ENCODE measurements at places on chromosomes 2 and 18.
A peak's percentile ranks its signal among the peaks of the same experiment; 100 is the strongest.

DNA sequence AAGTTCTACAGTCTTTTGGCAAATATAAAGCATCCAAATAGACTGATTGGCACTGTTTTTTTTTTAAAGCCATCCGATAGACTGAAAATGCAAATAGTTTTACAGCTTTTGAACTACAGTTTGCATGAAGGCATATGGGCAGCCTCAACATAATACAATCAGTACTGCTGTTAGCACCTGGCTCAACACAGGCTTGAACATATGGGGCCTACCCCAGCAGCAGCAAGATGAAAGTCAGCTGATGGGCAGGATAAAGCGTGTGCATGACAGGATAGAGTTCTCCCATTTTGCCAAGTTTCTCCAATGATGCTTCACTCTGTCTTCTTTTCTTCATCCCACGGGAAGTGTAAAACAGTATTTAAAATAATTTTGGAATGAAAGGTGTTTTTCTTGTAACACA is 1.3 kb upstream of the AKAIN1 start:
- DNase-seq = no peak

GRCh38 chr2:98445683-98446581 is 1.3 kb downstream of the INPP4A start:
- no peak for DNase-seq

- DNase-seq = no peak
Measured at GRCh38 chr2:202196727-202197126, 41.7 kb downstream of the SUMO1 start.

GRCh38 chr2:109065391-109065734 is 63.6 kb upstream of the SH3RF3 start:
- DNase-seq = no peak

DNA sequence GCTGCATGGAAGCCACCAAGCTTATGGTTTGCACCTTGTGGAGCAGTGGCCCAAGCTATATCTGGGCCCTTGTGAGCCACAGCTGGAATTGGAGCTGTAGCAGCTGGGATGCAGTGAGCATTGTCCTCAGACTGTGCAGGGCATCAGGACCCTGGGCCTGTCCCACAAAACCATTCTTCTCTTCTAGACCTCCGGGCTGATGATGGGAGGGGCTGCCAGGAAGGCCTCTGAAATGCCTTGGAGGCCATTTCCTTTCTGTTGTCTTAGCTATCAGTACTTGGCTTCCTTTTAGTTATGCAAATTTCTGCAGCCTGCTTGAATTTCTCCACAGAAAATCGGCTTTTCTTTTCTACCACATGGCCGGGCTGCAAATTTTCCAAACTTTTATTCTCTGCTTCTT is 46.4 kb upstream of the CSRNP3 start:
- DNase-seq = no peak

DNA sequence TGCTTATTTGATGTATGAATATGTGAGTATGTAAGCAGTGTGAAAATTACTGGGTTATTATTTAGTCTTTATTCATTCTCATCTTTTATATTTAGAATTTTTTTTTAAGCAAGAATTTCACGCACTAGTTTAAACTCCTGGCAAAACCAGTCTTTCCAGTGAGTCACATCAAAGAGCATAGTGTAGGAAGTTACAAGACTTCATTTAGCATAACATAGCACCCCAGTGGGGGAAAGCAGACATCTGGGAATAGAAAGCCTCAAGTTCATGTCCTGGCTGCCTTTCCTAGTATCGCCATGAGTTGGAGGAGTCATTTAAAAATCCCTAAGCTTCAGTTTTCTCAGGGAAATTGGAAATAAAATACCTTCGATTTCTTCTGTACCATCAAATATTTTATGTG is 408.3 kb downstream of the NUP35 start:
- DNase-seq = no peak

GRCh38 chr2:237806334-237806733 is 7.8 kb downstream of the RBM44 start:
- no peak for DNase-seq

GRCh38 chr2:15279201-15279876 is 281.8 kb downstream of the NBAS start:
- no peak for DNase-seq

- no peak for DNase-seq
Measured at GRCh38 chr2:237351796-237352195, 62.2 kb downstream of the COL6A3 start.

- DNase-seq = no peak
Measured at GRCh38 chr2:232310121-232310520, 68.4 kb upstream of the ALPP start.

GRCh38 chr2:62587592-62587991 is 81.6 kb upstream of the TMEM17 start:
- no peak for DNase-seq

DNA sequence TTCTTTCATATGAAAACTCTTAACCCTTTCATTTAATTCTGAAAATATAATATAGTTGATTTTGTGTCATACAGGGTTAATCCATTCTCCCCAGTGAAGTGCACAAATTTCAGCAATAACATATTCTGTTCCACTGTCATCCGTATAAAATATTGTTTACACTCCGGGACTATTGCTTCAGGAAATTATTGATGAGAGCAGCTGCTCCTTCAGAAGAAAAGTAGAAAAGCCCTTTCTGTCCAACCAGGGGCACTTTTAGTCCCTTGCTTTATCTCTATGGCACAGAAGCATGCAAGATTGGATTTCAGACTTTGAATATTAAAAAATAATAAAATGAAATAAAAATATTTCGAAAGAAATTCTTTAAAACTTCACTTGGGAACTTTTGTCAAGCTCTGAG is 535.7 kb upstream of the SLC39A10 start:
- DNase-seq = no peak

DNA sequence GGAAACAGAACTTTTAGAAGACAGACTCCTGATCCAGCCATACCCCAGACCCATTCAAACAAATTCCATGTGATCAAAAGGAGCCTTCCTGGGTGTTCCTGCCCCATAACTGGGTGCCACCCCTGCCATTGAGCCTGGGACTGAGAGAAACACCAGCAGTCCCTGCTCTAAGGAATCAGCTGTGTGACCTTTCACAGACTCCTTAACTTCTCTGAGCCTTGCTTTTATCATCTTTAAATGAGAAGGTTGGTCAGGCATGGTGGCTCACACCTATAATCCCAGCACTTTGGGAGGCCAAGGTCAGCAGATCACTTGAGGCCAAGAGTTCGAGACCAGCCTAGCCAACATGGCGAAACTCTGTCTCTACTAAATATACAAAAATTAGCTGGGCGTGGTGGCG is 20.6 kb downstream of the CIDEA start:
- DNase-seq = no peak

DNA sequence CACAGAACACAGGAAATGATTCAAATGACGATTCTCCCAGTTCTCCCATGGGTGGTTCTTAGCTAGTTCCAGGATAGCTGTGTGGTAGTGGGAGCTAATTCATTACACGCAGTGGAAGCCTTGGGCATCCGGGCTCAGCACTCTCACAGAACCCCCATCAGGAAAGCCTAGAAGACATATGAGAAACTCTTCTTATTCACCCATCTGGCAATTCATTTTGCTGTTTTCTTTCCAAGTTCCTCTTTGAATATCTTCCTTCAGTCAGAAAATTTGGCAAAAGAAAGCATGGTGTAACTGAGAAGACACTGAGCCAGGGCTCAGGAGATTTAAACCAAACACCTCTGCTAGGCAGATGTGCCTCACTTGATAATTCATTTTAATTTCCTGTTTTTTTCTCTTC is 85.2 kb upstream of the FN1 start:
- DNase-seq = no peak

DNA sequence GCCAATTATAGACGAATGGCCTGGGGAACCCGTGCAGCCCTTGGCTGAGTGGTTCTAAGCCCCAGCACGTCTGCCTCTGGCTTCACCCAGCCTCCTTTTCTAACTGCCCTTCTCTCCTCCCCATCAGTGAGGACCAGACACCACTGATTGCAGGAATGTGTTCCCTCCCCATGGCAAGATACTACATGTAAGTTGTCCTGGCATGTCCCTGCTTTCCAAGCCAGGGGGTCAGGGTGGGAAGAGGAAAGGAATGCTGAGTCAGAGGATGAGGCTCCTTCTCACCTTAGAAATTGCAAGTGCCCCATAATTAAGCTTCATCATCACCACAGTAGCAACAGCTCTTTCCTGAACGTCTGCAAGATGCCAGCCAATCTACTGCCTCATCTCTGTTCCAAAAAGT is 4.8 kb downstream of the IL1F10 start:
- DNase-seq = no peak

DNA sequence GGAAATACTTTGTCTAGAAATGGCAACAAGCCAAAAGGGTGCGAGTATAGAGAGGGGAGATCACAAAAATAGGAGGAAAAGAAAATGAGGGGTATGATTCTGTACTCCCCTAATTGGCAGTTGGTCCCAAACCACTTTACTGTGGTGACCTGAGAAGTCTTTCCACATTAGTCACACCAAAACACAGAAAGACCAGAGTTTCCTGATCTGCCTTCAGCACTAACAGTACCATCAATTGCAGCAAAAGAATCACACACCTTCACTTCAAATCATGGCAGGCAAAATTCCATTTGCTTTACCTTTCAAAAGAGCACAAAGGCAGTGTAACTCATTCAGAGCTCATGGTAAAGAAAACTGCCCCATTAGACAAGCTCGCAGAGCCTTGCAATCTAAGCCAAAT is 86.8 kb downstream of the ALK start:
- no peak for DNase-seq

GRCh38 chr2:141475801-141476200 is 655.0 kb downstream of the LRP1B start:
- no peak for DNase-seq

DNA sequence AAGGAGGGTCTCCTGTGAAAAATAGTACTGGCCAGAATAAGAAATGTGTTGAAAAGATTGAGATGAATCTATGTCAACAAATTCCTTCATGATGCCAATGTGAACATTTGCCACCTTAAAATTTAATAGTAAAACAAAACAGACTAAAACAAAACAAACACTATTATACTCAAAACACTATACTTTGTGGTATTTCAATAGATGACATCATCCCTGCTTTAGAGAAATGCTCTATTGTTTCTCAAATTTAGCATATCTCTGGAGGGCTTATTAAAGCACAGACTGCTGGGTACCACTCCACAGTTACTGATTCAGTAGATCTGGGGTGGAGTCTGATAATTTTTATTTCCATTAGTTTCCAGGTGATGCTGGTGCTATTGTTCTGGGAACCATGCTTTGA is 579.4 kb upstream of the FAM98A start:
- DNase-seq = no peak

- DNase-seq = peak; percentile 33
Measured at GRCh38 chr18:75809926-75810255, 382.4 kb upstream of the SMIM21 start.

DNA sequence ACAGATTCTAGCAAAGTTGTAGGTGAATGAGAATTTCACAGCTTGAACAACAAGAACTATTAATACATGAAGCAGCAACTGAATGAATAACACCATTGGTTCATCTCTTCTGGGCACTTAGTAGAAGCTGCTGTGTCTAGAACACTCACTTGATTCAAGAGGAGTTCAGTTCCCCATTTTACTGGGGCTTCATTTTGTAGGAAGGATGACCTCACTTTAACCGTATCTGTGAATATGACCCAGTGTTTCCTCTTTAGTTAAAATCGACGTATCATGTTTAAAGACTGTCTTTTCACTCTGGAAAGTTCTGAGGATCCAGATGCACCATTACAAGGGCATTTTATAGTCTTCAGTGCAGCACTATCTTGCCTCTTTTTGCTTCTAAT is 47.8 kb downstream of the LRRTM1 start:
- no peak for DNase-seq

- no peak for DNase-seq
Measured at GRCh38 chr2:145423809-145424208, 903.9 kb upstream of the ZEB2 start.

DNA sequence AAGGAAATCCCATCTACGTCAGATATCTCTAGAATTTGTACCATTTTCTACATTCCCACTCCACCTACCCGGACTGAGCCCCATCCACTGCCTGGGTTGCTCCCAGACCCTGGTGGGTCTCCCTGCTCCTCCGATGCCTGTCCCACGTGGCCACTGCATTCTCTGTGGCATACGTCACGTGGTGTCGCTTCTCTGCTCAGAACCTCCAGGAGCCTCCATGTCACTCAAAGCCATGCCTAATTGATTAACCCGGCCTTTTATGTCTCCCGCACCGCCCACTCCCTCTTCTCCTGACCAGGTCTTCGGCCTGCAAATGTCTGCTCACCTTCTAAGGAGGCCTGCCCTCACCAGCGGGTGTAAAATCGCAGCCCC is 176.6 kb downstream of the HDAC4 start:
- peak; percentile 11 for DNase-seq

DNA sequence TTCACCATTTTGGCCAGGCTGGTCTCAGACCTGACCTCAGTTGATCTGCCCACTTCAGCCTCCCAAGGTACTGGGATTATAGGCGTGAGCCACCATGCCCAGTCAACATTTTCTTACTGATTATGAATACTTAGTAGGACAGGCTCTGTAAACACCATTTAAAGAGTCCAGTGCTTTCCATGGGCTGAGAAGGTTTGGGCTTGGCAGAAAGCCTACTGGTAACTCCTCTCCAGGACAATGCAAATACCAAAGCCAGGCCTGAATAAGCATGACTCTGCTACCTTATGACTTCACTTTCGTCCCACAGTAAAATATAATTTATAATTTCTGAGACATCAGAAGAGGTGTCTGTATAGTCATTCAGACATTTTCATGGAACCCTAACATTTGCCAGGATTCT is 60.2 kb upstream of the FAM117B start:
- no peak for DNase-seq

GRCh38 chr2:10544252-10544651 is 96.1 kb upstream of the ODC1 start:
- DNase-seq = no peak

GRCh38 chr2:60309336-60309735 is 244.1 kb downstream of the BCL11A start:
- DNase-seq = no peak

- DNase-seq = no peak
Measured at GRCh38 chr2:174586418-174587295, 10.9 kb downstream of the WIPF1 start.

DNA sequence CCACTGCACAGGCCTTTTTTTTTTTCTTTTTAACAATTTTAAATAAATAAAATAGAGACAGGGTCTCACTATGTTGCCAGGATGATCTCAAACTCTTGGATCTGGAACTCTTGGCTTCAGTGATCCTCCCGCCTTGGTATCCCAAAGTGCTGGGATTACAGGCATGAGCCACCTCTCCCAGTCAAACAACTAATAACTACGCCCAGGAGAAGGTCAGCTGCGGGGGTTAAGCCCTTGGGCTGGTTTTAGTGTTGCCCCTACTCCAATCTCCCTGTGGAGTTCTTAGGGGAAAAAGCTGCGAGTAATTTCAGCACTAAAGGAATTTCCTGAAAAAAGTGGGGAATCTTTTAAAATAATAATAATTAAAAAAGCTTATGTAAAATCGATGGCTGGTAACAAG is 96.4 kb upstream of the XPO1 start:
- DNase-seq = no peak

All from left colon (tissue), 2 donors.